Nephron progenitor cell (in vitro differentiated cells): ENCODE measurements at places on chromosomes 1 and 21.

- DNase-seq, result no peak
These were observed 18.6 kb downstream of the FAM151A start for GRCh38 chr1:54604572-54605370.

DNA sequence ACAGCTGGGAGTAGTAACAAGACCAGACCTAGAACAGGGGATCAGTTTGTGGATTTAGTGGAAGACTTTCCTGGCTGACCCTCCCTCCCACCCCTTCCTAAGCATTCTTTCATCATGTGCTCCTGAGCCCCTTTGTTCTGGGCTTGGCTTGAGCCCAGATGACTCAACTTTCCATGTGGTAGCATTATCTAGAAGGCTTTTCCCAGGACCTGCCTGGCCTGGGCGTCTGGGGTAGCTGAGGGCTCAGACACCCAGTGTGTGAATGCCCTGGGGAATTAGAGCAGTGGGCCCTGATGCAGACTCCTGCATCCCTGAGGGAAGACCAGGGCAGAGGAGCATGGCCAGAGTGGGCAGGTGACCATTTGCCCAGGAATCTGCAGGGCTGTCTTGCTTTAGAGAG, 44.1 kb upstream of the TSPAN2 start:
- no peak for DNase-seq

DNA sequence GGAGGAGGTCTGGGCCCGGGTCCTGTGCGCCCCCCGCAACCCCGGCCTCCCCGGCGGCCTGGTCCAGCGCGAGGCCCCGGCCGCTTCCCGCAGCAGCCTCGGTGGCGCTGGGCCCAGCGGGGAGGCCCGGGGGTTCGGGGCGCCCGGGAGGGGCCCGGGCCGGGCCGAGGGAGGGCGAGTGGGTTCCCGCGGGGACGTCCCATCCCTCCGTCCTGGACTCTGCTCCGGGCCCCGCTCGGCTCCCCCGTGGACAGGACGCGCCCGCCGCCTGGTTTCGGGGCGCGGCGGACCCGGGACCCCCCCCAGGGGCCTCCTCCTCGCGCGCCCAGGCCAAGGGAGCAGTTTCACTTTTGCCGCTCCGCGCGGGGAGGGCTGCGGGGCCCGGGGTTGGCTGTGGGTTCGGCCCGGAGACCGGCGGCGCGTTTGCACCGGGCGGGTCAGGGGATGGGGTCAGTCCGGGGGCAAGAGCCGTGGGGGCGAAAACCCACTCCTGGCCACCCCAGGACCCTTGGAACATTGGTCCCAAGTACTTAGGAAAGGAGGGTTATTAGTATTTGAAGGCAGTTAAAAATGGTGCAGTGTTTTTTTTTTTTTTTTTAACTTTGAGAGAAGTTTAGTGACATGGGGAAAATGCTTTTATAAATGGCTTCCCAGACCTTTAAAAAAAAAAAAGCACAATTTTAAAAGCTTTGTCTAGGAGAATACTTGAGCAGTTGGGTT, 677 bp downstream of the AGPAT3 start:
- DNase-seq, result peak; percentile 39

GRCh38 chr1:24418898-24419628, 3.5 kb downstream of the NIPAL3 start:
- DNase-seq, result no peak

- no peak for DNase-seq
These were observed 106.7 kb upstream of the COL6A1 start for GRCh38 chr21:45874716-45875415.

- DNase-seq, result no peak
These were observed 256.6 kb downstream of the CTH start for GRCh38 chr1:70667494-70668170.

GRCh38 chr21:36246080-36246631, 73.8 kb upstream of the MORC3 start:
- DNase-seq, result peak; percentile 49

- DNase-seq, result no peak
These were observed 57.2 kb downstream of the KCNN3 start for GRCh38 chr1:154812877-154813276.

GRCh38 chr1:48869116-48869893, 92.6 kb upstream of the BEND5 start:
- no peak for DNase-seq

- no peak for DNase-seq
These were observed 419.8 kb upstream of the NFIA start for GRCh38 chr1:60662486-60663044.

- no peak for DNase-seq
These were observed at the start of gene MTMR11 for GRCh38 chr1:149936170-149936991. MTMR11 (minus strand) TSS chr1:149936879; CDS start chr1:149936647, 232 bp downstream.

DNA sequence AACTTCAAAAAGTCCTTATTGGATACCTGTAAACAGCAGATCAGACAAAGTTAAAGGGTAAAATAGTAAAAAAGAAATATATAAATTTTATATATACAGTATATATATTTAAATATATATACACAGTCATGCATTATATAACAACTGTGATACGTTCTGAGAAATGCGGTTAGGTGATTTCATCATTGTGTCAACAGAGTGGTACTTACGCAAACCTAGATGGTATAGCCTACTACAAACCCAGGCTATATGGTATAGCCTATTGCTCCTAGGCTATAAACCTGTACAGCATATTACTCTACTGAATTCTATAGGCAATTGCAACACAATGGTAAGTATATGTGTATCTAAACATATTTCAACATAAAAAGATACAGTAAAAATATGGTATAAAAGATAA, 222.7 kb downstream of the NUF2 start:
- no peak for DNase-seq

DNA sequence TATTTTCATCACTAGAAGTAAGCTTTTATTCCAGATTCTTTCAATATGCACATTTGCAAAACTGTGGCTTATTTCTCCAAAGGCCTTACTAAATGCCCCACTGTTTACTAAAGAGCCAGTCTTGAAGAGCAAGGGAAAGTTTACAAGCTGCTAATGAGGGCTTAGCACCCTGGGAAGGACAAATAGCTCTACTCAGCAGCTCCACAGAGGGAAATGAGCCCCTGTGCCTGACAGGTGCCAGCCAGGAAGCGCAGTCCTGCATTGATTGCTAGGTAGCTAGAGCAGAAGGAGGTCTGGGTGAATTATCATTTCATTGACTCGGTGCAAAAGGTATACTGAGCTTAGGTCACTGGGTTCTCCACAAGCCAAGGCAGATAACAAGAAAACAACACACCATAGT, 307.0 kb downstream of the SETD4 start:
- no peak for DNase-seq

- DNase-seq, result no peak
These were observed 38.4 kb upstream of the PRDM2 start for GRCh38 chr1:13661539-13661938.

- DNase-seq, result no peak
These were observed 68.6 kb downstream of the MDM4 start for GRCh38 chr1:204584699-204585372.

GRCh38 chr1:162145280-162145965, 75.9 kb downstream of the NOS1AP start:
- peak; percentile 35 for DNase-seq

GRCh38 chr21:42981214-42981523, 6.8 kb downstream of the PKNOX1 start:
- no peak for DNase-seq

- DNase-seq, result no peak
These were observed 80.6 kb upstream of the TRABD2B start for GRCh38 chr1:48077795-48078222.

GRCh38 chr1:228272831-228273571, 65.2 kb downstream of the OBSCN start:
- DNase-seq, result no peak

- no peak for DNase-seq
These were observed 20.7 kb downstream of the ECE1 start for GRCh38 chr1:21269461-21270085.

DNA sequence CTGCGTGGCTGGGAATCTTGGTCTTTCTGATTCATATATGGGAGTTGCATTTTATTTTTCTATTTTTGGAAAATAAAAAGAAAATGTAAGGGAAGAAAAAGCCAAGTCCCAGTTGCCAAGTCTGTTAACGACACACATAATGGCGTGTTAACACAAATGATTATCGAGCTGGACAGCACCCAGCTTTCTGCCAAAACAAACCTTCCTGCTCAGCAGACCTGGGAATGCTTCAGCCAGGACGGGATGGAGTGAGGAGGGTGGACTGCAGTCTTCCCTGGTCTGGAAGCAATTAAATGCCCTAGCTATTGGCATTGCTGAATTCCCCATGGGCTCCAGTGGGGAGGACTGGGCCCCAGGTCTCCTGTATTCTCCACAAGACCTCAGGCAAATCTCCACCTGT, 184.2 kb upstream of the USP24 start:
- no peak for DNase-seq

DNA sequence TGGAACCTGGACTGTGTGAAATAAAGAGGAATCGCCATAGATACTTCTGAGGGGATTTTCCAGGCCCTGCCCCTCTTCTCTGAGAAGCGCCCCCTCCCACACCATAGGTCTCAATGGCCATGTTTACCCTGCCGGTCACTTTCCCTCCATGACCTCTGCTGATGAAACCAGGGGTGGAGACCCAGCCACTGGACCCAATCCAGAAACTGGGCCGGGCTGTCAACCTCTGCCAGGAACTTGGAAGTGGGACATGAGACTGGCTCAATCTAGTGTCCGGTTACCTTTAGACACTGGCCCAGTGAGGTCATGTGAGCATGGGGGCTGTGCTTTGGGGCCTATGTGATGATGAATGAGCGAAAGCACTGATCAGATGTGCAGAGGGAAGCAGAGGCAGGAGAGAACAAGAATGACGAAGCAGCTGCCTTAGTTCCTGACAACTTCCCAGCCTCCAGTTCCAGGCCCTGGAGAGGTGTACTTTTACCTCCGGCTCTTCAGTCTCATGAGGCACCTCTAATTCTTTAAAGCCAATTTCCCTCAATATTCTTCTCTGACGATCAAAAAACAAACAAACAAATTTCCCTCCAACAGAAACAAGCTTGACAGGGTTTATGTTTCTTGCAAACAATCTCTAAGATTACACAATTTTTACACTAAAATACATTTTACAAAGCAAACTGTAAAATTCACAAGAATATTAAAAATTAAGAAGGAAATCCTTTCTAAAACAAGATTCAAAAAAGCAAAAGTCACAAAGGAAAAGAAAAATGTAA, 4.9 kb downstream of the ASAP3 start:
- DNase-seq, result peak; percentile 57

DNA sequence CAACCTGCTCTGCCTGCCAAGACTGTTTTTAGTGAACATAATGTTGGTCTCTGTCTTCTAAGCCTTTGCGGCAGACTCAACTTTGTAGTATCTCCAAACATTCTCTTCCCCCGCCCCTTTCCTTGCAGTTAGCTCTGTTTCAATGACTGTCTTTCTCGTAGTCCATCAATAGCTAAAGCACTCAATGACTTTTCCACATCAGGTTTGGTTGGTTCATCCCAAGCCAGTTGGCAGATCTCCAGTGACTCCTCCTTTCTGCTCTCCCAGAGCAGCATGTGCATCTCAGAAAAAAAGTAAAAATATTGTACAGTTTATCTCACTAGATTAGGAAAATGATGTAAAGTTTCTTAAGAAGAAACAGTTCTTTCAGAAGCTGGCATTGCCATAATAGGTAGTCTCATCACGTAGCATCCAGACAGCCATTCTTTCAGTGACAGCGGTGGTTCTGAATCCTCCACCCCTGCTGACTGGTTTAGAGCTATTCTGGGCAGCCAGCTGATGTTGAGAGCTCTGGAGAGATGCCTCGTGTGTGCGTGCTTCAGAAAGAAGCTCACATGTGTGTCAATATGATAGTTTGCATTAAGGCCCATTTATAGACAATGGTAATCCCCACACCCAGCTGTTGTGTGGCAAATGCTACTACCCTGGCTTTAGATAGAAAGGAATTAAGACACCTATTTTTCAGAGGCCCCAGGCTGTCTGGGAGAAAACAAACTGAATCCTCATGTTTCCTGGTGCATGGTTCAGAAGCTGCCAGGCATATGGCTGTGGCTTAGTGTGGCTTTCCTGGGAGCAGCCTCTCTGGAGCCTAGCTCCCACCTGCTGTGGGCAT, 53.2 kb downstream of the CNN3 start:
- DNase-seq, result no peak

GRCh38 chr1:207309745-207310273, 11.7 kb upstream of the CD55 start:
- DNase-seq, result no peak

DNA sequence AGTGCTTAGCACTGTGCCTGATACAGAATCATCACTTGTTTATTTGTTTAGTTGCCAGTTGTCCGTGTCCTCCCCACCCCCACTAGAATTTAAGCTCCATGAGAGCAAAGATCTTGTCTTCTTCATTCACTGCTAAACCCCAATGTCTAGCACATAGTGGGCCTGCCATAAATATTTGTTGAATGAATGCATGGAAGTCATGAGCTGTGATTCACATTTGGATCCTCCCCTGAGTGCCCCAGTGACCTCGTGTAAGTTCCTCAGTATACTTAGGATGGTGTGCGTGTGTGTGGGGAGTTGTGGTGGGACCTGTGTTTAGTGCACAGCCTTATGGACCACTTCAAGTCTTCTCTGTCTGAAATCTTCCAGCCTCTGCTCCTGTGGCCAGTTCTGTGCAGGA, 23.1 kb downstream of the IER5 start:
- no peak for DNase-seq

GRCh38 chr1:71081697-71082080, 854 bp upstream of the ZRANB2 start:
- DNase-seq, result peak; percentile 67

DNA sequence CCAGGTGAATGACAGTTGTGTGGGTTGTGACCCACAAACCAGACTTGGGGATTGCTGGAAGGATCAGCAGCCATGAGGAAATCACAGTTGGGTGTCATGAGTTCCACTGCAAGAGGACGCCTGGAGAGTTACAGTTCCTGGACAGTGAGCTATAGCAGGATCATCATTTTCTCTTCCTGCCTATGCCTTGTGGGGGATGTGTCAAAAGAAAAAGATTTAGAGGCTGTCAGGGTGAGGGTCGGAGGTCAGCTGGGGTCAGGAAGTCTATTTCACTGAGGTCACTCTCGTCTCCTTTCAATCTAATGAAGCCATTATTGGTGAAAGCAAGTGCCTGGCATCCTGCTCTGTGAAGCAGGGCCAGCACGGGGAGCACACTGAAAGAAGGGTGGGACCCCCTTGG, 7.0 kb upstream of the LIN28A start:
- DNase-seq, result peak; percentile 34

DNA sequence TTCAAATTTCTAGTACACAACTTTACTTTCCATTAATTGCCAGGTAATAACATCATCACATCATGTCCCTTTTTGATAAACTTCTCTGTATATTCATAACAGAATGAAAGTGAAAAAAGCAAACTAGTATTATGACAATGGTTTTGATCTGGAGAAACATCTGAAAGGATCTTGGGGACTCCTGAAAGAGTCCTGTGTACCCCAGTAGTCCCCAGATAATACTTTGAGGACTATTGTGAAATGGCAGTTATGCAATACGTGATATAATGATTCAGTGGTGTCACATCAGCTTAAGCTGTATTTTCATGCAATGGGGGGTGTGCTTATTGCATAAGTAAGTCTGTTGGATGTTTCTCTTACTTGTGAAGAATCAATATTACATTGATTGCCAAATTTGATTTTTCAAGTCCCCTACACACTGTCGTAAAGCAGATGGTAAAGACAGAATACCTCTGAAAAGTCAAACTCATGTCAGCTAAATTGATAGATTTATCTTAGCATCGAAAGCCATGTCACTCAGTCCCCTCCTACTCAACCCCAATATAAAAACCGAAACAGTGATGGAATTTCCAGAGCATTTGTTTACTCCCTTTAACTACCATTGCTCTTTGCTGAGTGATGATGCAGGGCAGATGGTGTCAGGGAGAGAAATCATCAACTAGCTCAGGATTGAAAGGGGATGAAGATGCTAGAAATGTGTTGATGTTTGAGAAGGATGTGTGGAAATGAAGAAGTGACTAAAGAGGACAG, 146.7 kb upstream of the C1orf105 start:
- DNase-seq, result no peak
